ENCODE measurements at places on chromosomes 2 and 18.

GRCh38 chr2:18194161-18194560 lies 315.7 kb downstream of the KCNS3 start:
- no peak for DNase-seq

- DNase-seq: no peak
Observed at GRCh38 chr2:66426244-66427111, 8.4 kb upstream of the MEIS1 start.

DNA sequence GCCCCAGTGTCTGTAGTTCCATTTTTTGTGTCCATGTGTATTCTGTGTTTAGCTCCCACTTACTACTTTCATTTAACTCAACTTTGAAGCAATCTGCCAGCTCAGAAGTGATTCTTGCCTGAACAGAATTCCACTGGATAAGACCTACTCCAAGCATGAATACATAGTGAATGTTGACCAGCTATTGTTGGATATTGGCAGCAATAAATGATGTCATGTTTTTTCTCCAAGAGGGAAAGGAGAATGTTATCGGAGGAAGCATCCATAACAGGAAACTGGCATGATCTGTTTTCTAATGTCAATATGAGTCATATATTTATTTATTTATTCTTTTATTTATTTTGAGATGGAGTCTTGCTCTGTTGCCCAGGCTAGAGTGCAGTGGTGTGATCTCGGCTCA lies 36.8 kb upstream of the TRAPPC8 start:
- DNase-seq: no peak

- no peak for DNase-seq
Observed at GRCh38 chr2:150292807-150293206, 194.7 kb downstream of the RND3 start.

- DNase-seq: no peak
Observed at GRCh38 chr2:154452471-154452870, 246.0 kb upstream of the KCNJ3 start.

DNA sequence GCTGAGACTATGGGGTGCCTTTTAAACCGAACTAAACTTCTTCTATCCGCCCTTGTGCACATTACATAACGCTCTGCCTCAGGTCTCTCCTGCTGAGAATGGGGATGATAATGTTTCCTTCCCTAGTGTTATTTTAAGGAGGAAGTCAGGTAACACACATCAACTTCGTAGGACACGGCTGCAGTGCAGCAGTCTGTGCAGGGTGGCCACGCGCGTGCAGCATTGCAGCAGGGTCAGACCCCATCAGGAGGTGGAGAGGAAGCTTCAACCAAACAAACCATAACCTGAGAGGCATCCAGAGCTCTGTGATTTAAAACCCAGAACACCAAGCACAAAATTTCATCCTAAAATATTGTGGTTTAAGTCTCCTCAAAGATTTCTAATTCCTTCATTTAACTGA lies 50.6 kb downstream of the MYT1L start:
- no peak for DNase-seq

- DNase-seq: no peak
Observed at GRCh38 chr2:62042944-62043343, 137.5 kb downstream of the COMMD1 start.

GRCh38 chr2:18454692-18455235 lies 105.7 kb downstream of the RDH14 start:
- DNase-seq: no peak

GRCh38 chr2:123015186-123015585 lies 1009.9 kb upstream of the CNTNAP5 start:
- no peak for DNase-seq

GRCh38 chr2:238370823-238371372 lies 50.6 kb downstream of the TRAF3IP1 start:
- no peak for DNase-seq

GRCh38 chr2:45943219-45944044 lies 292.0 kb downstream of the PRKCE start:
- no peak for DNase-seq

DNA sequence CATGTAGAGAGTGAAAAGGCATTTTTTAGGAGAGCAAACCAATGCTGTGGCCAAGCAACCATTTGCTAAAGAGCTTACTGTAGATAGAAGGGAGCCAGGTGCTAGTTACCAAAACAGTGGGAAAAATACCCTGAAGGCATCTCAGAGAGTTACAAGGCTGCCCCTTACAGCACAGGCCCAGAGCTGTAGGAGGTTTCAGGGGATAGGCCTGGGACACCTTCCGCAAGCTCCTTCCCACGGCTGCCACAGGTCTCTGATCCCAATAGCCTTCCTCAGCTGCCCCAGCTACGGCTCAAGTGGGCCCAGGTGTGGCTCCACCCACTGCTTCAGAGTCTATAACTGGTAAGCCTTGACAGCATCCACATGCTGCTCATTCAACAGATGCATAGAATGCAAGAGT lies 18.2 kb upstream of the PPM1B start:
- DNase-seq: no peak

GRCh38 chr2:99389371-99389770 lies 52.2 kb downstream of the EIF5B start:
- no peak for DNase-seq

- DNase-seq: no peak
Observed at GRCh38 chr2:51971136-51971535, 939.2 kb upstream of the NRXN1 start.

DNA sequence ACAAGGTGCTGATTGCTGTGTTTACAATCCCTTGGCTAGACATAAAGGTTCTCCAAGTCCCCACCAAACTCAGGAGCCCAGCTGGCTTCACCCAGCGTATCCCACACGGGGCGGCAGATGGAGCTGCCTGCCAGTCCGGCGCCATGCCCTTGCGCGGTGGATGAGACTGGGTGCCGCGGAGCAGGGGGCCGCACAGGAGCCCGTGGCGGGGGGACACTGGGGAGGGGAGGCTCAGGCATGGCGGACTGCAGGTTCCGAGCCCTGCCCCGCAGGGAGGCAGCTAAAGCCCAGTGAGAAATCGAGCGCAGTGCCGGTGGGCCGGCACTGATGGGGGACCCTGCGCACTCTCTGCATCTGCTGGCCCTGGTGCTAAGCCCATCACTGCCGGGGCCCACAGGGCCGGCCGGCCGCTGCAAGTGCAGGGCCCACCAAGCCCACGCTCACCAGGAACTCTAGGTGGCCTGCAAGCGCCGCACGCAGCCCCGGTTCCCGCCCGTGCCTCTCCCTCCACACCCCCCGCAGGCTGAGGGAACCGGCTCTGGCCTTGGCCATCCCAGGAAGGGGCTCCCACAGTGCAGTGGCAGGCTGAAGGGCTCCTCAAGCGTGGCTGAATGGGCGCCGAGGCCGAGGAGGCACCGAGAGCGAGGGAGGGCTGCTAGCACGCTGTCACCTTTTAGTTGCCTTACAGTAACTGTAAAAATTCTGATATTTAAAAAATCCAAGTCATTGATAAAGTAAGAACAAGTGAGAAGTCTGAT lies 930.0 kb upstream of the FSHR start:
- no peak for DNase-seq

GRCh38 chr2:54767921-54768320 lies 44.5 kb downstream of the EML6 start:
- DNase-seq: peak; percentile 83

DNA sequence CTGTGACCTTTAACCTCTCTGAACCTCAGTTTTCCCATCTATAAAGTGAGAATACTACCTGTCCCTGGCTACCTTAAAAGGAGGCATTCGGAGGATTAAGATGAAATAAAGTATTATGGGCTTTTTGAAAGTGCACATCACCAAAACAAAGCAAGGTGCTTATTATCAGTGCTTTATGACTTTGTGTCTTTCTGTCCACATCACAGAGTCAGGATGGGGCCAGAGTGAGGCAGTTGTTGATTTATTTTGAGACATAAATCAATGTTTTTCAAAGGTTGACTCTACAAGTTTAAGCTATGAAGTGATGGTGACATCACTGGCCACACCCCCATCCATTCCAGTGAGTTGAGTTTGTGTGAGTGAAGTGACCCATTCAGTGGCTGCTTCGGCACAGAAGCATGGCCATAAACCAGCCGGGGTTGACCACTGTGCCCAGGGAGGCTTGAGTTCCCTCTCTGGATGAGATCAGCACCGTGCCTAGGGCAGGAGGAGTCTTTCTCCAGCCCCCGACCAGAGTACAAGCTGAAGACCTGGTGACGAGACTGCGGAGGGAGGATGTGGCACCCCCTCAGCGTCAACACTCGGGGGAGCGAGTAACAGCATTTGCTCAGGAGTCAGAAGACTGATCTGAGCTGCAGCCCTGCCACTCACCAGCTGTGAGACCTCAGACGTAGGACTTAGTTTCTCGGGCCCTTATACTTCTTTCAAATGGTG lies 89.0 kb upstream of the PPP1CB start:
- no peak for DNase-seq

DNA sequence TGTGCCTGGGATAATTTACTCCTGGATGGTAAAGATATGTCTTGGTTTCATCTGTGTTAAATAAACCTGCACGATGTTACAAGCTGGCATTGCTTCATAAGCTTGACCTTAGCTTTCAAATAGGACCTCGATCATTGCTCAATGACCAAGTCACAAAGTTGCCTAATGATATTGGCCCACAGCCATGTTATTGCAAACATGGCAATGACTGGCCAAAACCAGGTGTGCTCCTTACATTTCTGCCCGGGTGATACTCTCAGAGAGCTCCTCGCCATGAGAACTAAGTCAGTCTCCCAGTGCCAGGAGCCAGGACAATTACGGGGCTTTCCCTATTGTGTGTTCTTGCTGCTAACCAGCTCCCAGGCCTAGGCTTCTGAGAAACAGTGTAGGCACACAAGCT lies 72.5 kb upstream of the CYP1B1 start:
- DNase-seq: no peak

- no peak for DNase-seq
Observed at GRCh38 chr2:174485788-174486562, 854 bp downstream of the GPR155 start.

GRCh38 chr2:78315368-78315767 lies 710.1 kb upstream of the REG3G start:
- no peak for DNase-seq

DNA sequence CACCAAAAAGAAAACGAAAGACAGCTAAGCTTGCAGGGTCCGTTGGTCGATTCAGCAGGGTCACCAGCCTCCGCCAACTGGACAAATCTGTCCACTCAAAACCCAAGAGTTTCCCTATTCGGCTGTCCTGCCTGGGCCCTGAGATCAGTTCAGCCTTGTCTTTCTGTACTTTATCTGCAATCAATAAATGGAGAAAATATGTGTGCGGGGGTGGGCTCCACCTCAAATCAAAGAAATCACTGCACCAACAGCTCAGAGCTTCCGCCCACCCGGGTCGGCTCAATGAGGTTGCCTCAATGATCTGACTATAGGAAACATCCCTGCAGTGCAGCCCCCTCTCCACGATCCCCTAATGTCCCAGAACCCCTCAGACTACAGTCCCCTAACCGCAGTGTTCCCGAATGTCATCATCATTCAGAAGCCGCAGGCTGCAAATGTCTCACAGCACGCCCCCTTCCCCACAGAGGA lies 447 bp downstream of the GGCX start:
- no peak for DNase-seq

DNA sequence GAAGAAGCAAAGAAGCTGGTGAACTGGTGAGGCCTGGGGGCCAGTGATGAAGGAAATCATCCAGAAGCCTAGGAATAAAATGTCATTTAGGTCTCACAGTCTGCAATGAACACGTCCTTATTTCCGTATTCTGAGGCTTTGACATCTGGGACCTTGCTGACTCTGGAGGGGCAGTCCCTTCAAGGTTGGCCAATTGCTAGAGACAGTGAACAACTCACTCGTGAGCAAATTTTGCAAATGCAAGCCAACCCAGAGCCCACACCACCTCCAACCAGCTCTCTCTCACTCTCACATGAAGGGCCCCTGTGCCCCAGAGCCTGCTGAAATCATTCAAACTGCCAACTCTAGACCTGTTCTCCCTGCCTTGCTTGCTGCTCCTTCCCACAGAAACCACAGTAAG lies 279.1 kb upstream of the LYPD1 start:
- no peak for DNase-seq

DNA sequence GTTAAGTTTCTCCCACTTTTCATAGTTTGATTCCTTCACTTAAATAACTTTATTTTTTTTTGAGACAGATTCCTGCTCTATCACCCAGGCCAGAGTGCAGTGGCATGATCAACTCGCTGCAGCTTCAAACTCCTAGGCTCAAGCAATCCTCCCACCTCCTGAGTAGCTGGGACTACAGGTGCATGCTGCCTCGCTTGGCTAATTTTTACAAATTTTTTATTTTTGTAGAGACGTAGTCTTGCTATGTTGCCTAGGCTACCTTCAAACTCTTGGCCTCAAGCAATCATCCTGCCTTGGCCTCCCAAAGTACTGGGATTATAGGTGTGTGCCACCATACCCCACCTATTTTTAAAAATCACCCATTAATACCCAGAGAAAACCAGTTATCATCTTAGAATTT lies 14.2 kb upstream of the WIPF1 start:
- DNase-seq: no peak

DNA sequence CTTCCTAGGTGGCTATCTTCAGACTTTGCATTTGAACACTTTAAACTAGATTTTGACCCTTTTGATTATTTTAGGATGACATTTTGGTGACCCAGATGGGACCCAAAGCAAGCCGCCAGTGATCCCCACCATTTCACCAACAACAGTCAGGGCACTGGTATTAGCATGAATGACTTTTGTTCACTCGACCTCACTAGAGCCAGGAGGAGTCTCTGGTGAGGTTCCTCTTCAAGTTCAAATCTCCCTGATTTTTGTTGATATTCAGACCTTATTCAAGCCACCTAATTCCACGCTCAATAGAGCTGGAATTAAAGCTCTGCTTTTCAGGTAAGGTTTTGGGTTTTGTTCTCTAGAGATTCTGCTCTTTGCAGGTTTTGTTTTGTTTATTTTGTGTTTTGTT lies 202.3 kb downstream of the MREG start:
- no peak for DNase-seq

DNA sequence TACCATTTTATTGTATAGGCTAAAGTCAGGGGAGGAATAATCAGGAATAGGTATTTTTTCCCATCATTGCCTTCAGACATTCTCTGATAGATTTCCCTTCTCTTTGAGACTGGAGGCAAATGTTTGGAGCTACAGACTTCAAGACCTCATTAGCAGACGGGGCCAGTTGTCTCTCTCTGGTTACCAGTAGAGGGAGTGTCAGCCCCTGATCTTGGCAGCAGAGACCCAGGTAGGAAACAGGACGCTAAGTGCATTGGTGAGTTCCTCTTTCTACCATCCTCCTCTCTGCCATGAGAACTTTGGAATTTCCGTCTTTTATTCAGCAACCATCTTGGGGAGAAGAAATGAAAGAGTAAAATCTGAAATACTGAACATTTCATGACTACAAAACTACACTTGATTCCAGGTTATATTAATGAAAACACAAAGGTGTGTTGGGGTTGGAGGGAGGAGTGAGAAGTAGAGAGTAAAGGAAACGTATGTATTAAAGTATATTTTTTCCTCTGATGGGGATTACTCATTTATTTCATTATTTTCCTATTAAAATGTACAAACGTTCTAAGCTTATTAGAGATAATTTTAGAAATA lies 186.2 kb upstream of the GCFC2 start:
- peak; percentile 9 for DNase-seq

DNA sequence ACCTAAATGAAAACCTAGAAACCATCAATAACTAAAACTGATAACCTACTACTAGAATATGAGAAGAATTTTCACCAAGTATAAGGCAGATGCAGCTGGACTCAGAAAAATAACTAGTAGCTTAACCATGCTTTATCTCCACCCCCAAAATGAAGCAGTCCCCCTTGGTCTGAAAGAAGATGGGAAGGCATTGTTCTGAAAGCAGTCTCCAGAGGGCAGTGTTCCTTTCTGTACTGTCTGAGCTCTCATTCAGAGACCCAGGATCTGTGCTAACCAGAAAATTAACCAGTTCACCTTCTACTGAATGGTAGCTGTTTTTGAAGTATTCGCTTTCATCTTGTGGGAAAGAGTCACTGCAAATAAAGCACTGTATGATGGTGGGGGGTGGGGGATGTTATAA lies 273.0 kb downstream of the PDE11A start:
- DNase-seq: no peak

Measured in SHP77 treated with DMSO at 0.1 percent for 48 hours (cell line).